ENCODE measurements at places on chromosomes 2 and 18.

DNA sequence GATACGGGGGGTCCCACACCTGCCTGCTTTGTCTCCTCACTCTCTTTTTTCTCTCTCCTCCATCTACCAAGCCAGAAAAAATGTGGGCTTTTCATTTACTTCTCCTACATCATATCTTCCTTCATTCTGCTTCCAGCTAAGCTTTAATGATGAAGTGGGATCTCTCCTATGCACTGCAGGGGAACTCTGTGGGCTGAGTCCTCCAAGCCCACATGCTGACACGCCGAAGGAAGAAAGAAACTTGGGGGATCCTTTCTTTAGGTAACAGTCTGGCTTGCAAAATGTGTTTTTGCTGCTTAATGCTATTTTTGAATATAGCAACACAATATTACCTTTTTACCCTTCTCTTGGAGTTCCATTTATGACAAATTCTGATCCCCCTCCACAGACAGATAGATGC is 33.6 kb upstream of the YWHAQ start:
- peaks cover 6% of the 10 kb centered on the region for H3K4me1 ChIP-seq
- no peak for DNase-seq
- no peak overlapping the region for H3K4me3 ChIP-seq
- no peak overlapping the region for H3K27ac ChIP-seq
- no peaks in the 10 kb centered on the region for H3K27me3 ChIP-seq
- H3K36me3 ChIP-seq: no peaks in the 10 kb centered on the region

DNA sequence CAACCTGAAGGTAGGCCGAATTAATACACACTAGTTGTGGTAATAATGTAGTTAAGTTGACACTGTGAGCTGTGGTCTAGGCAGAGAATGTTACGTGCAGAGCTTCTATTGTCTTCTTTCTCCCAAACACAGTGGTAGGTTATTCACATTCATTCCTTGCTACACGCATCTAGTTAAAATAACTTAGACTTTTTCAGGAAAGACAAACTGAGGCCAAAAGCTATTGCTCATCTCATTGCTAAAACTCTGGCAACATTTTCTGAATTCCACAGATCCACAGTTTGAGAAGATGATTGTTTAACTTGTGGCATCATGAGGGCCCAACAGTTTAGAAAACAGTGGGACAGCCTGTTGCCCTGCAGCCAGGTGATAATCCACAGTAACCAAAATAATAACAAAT is 850.4 kb upstream of the FSHR start:
- H3K27me3 ChIP-seq: no peaks in the 10 kb centered on the region
- H3K4me3 ChIP-seq: no peak overlapping the region
- no peak for DNase-seq
- no peak overlapping the region for H3K27ac ChIP-seq
- no peaks in the 10 kb centered on the region for H3K4me1 ChIP-seq
- no peaks in the 10 kb centered on the region for H3K36me3 ChIP-seq

DNA sequence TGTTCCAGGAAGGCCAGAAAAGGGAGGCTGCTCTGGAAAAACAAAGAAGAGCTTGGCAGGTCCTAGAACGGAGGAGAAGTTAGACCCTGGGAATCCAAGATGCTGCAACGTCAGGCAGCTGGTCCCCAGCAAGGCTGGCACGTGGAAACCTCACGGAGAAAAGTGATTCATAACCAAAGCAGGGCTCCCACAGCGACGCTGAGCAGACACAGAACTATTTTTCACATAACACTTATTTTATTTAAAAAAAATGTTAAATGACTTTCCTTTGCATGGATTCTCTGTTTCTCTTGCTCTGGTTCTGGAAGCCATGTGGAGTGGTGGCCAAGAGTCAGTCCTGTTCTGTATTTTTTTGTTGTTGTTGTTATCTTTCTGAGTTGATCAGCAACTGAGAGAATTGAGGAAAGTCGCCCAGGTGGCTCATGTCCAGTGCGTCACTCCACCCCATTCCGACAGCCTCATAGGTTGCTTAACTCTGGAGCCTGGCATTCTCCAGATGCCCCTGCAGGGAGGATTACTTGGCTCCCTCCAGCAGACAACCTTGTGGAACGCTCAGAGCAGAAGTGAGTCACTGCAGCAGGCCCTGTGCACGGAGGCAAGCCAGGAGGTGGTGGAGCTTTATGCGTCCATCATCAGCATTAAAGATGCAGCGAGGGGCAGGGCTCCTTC is 229.9 kb upstream of the HDAC4 start:
- no peaks in the 10 kb centered on the region for H3K36me3 ChIP-seq
- peaks cover 8% of the 10 kb centered on the region for H3K4me1 ChIP-seq
- no peak overlapping the region for H3K4me3 ChIP-seq
- H3K27ac ChIP-seq: no peak overlapping the region
- peaks cover 2% of the 10 kb centered on the region for H3K27me3 ChIP-seq

GRCh38 chr2:114076961-114077360 is 187.1 kb downstream of the ACTR3 start:
- H3K27me3 ChIP-seq: peaks cover 6% of the 10 kb centered on the region
- DNase-seq: no peak
- H3K4me3 ChIP-seq: no peak overlapping the region
- no peaks in the 10 kb centered on the region for H3K4me1 ChIP-seq
- H3K27ac ChIP-seq: no peak overlapping the region

GRCh38 chr2:191486584-191487320 is 191.2 kb upstream of the NABP1 start:
- H3K4me3 ChIP-seq: no peak overlapping the region
- no peaks in the 10 kb centered on the region for H3K36me3 ChIP-seq
- DNase-seq: no peak
- no peak overlapping the region for H3K27ac ChIP-seq

- H3K27me3 ChIP-seq: no peaks in the 10 kb centered on the region
- H3K4me3 ChIP-seq: no peak overlapping the region
- no peak overlapping the region for H3K27ac ChIP-seq
- H3K36me3 ChIP-seq: peaks cover 54% of the 10 kb centered on the region
- DNase-seq: no peak
These were observed 101.8 kb downstream of the DPP4 start for GRCh38 chr2:161972232-161972631.

- DNase-seq: no peak
- H3K27me3 ChIP-seq: no peaks in the 10 kb centered on the region
- no peak overlapping the region for H3K4me3 ChIP-seq
- H3K27ac ChIP-seq: no peak overlapping the region
These were observed 31.5 kb upstream of the NFE2L2 start for GRCh38 chr2:177296040-177296439.

GRCh38 chr2:27596627-27597026 is 13.8 kb downstream of the ZNF512 start:
- H3K4me3 ChIP-seq: no peak overlapping the region
- no peak for DNase-seq
- H3K27ac ChIP-seq: no peak overlapping the region
- H3K27me3 ChIP-seq: no peaks in the 10 kb centered on the region
- H3K4me1 ChIP-seq: peaks cover 32% of the 10 kb centered on the region

GRCh38 chr2:177715771-177716170 is 323.2 kb downstream of the AGPS start:
- H3K4me3 ChIP-seq: no peak overlapping the region
- no peak for DNase-seq
- H3K4me1 ChIP-seq: no peaks in the 10 kb centered on the region
- H3K36me3 ChIP-seq: no peaks in the 10 kb centered on the region

- H3K4me1 ChIP-seq: no peaks in the 10 kb centered on the region
- no peak overlapping the region for H3K4me3 ChIP-seq
- H3K27ac ChIP-seq: no peak overlapping the region
These were observed 99.7 kb upstream of the UGP2 start for GRCh38 chr2:63741884-63742579.

- peaks cover 40% of the 10 kb centered on the region for H3K27me3 ChIP-seq
- H3K27ac ChIP-seq: no peak overlapping the region
- H3K4me3 ChIP-seq: no peak overlapping the region
- no peaks in the 10 kb centered on the region for H3K36me3 ChIP-seq
- DNase-seq: no peak
These were observed 7.9 kb upstream of the RNF152 start for GRCh38 chr18:61900504-61901281.

- H3K4me3 ChIP-seq: no peak overlapping the region
- no peak overlapping the region for H3K27ac ChIP-seq
- no peaks in the 10 kb centered on the region for H3K4me1 ChIP-seq
- DNase-seq: no peak
- no peaks in the 10 kb centered on the region for H3K27me3 ChIP-seq
- H3K36me3 ChIP-seq: no peaks in the 10 kb centered on the region
These were observed 283.5 kb downstream of the PID1 start for GRCh38 chr2:228987441-228988155.

- H3K27ac ChIP-seq: no peak overlapping the region
- H3K27me3 ChIP-seq: peaks cover 9% of the 10 kb centered on the region
- no peak overlapping the region for H3K4me3 ChIP-seq
- H3K36me3 ChIP-seq: no peaks in the 10 kb centered on the region
These were observed 208.1 kb downstream of the VAPA start for GRCh38 chr18:10121786-10122515.

DNA sequence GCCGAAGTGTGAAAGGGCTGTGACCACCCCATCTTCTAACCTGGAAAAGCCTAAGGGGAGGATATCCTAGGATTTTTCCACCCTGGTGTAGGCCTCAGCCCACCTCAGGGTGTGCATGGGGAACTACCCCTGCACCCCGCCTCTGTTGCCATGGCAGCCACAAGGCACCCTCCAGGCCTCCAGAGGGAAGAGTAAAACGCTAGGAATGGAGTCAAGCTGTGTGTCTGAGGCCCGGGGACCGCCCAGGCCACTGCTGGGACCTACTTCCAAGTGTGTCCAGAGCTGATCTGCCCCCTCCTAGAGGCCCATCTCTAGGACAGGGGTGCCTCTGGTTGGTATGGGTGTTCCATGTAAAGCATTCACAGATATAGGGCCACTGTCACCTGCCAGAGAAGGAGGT is 86.7 kb downstream of the PLB1 start:
- peak overlapping the region; percentile 31 for H3K27ac ChIP-seq
- H3K27me3 ChIP-seq: no peaks in the 10 kb centered on the region

- H3K36me3 ChIP-seq: peaks cover 3% of the 10 kb centered on the region
- no peak within 1 kb of the TSS for H3K27ac ChIP-seq
- DNase-seq: no peak
- H3K27me3 ChIP-seq: peaks cover 40% of the 10 kb centered on the region
These were observed at the start of gene FBLN7 for GRCh38 chr2:112138159-112139032. Gene FBLN7 (plus strand): TSS chr2:112138385. CDS start chr2:112138656, 271 bp downstream.

GRCh38 chr2:169046440-169047151 is 15.5 kb upstream of the ABCB11 start:
- peaks cover 3% of the 10 kb centered on the region for H3K27me3 ChIP-seq
- no peak overlapping the region for H3K4me3 ChIP-seq
- DNase-seq: no peak
- H3K4me1 ChIP-seq: peaks cover 1% of the 10 kb centered on the region
- peaks cover 12% of the 10 kb centered on the region for H3K36me3 ChIP-seq
- no peak overlapping the region for H3K27ac ChIP-seq

GRCh38 chr2:47064106-47064505 is 91.0 kb downstream of the STPG4 start:
- DNase-seq: no peak
- no peaks in the 10 kb centered on the region for H3K27me3 ChIP-seq
- H3K36me3 ChIP-seq: peaks cover 21% of the 10 kb centered on the region

- peaks cover 71% of the 10 kb centered on the region for H3K36me3 ChIP-seq
- H3K27me3 ChIP-seq: no peaks in the 10 kb centered on the region
- H3K4me1 ChIP-seq: peaks cover 58% of the 10 kb centered on the region
- peak overlapping the region; percentile 66 for H3K4me3 ChIP-seq
These were observed 97.6 kb downstream of the UXS1 start for GRCh38 chr2:106096299-106097037.

GRCh38 chr18:74733598-74733997 is 135.9 kb downstream of the ZNF407 start:
- H3K27ac ChIP-seq: no peak overlapping the region
- DNase-seq: no peak
- no peak overlapping the region for H3K4me3 ChIP-seq
- peaks cover 4% of the 10 kb centered on the region for H3K36me3 ChIP-seq
- H3K4me1 ChIP-seq: no peaks in the 10 kb centered on the region

DNA sequence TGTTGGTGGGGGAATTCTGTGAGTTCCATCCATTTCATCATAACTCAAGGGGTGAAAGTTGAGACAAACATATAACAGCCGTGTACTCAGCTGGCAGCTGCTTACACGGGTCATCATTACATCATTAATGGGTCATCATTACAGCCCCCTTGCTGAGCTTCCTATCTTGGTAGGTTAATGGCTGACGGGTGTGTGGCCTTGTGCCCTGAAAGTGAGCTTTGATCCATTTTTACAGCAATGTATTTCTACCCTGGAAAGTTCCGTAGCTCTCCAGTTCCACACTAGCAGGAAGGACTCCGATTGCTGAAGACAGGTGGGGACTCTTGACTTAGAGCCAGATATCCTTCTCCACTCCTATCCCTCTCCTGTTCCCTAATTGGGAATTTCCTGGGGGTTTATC is 105.2 kb upstream of the DLX2 start:
- peaks cover 5% of the 10 kb centered on the region for H3K4me1 ChIP-seq
- H3K4me3 ChIP-seq: no peak overlapping the region
- H3K27me3 ChIP-seq: peaks cover 5% of the 10 kb centered on the region

DNA sequence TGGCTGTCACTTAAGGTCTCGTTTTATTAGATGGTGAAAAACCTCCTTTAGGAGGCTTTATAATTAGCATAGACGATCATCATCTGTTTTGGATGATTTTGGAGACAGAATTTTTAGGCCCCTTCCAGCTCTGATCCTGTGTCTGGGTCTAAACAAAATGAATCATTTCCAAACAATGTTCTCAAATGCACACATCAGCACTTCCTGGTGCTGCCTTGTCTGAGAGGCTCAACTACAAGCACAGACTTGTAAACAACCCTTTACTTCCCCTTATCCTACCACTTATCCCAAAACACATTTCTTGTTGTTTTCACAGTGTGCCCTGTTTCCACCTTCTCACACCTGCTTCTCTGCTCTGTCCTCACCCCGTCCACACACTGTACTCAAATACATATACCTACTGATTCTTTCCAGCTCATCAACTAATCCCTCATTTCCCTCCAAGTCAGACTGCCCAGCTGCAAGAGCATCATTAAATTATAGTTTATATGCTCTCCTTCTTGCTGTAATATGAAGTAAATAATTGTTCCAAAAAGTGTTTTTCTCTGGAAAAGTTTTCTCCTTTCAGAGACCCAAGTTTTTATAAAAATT is 71.2 kb upstream of the COL3A1 start:
- no peak for DNase-seq
- H3K4me3 ChIP-seq: no peak overlapping the region
- no peak overlapping the region for H3K27ac ChIP-seq
- no peaks in the 10 kb centered on the region for H3K27me3 ChIP-seq
- no peaks in the 10 kb centered on the region for H3K4me1 ChIP-seq
- no peaks in the 10 kb centered on the region for H3K36me3 ChIP-seq

- no peaks in the 10 kb centered on the region for H3K4me1 ChIP-seq
- H3K27ac ChIP-seq: no peak overlapping the region
- no peaks in the 10 kb centered on the region for H3K36me3 ChIP-seq
- no peak overlapping the region for H3K4me3 ChIP-seq
These were observed 60.5 kb downstream of the BAZ2B start for GRCh38 chr2:159555651-159556392.

- DNase-seq: no peak
- no peaks in the 10 kb centered on the region for H3K36me3 ChIP-seq
- H3K4me3 ChIP-seq: no peak overlapping the region
- no peak overlapping the region for H3K27ac ChIP-seq
- H3K27me3 ChIP-seq: no peaks in the 10 kb centered on the region
These were observed 24.7 kb downstream of the MYOM1 start for GRCh38 chr18:3194947-3195612.

GRCh38 chr18:70520867-70521266 is 232.0 kb downstream of the SOCS6 start:
- no peaks in the 10 kb centered on the region for H3K36me3 ChIP-seq
- no peak for DNase-seq
- H3K27ac ChIP-seq: no peak overlapping the region
- no peaks in the 10 kb centered on the region for H3K4me1 ChIP-seq
- H3K27me3 ChIP-seq: no peaks in the 10 kb centered on the region
